Uterine smooth muscle cell (primary cell): ENCODE measurements at places on chromosomes 2 and 18. TPM values are rescaled to one million over a fixed set of nuclear protein-coding genes. Genes with fewer than 3 reads are reported as not detected.

The RASGRP3 gene
- 0.62 and 2.9 TPM in 2 replicates for total RNA-seq

The KIAA2012 gene
- not detected in 2 replicates for total RNA-seq

The GCKR gene
- 0.12 and 0.22 TPM in 2 replicates for total RNA-seq

The TAF4B gene
- 2.3 and 3.1 TPM in 2 replicates for total RNA-seq

The KCNG2 gene
- total RNA-seq: not detected in 2 replicates

The CSRNP3 gene
- 1.8 and 1.9 TPM in 2 replicates for total RNA-seq

The ZAP70 gene
- total RNA-seq: 0.12 TPM in 1 of 2 replicates, not detected in the other

The DOK6 gene
- 1.2 and 2.7 TPM in 2 replicates for total RNA-seq

The RGPD4 gene
- not detected in 2 replicates for total RNA-seq

The BUB1 gene
- 20.4 and 100 TPM in 2 replicates for total RNA-seq

The KIF1A gene
- total RNA-seq: not detected in 2 replicates

The DTNA gene
- total RNA-seq: 12.5 and 17.2 TPM in 2 replicates

The TEX44 gene
- not detected in 2 replicates for total RNA-seq

The FOXD4L1 gene
- 0.12 TPM in 1 of 2 replicates, not detected in the other for total RNA-seq

The NEUROD1 gene
- total RNA-seq: not detected in 2 replicates

The GATA6 gene
- 5.5 and 15.2 TPM in 2 replicates for total RNA-seq

The MAP2 gene
- 2.4 and 13.4 TPM in 2 replicates for total RNA-seq

The GPR155 gene
- total RNA-seq: 1.1 and 3.5 TPM in 2 replicates

The TYMS gene
- total RNA-seq: 18.0 and 49.2 TPM in 2 replicates

The THAP4 gene
- 44.4 and 47.7 TPM in 2 replicates for total RNA-seq

The BCL11A gene
- 0.37 and 0.44 TPM in 2 replicates for total RNA-seq

The COLEC11 gene
- total RNA-seq: under 0.01 TPM in 1 of 2 replicates, not detected in the other

The RTTN gene
- total RNA-seq: 18.0 and 37.2 TPM in 2 replicates

The LINC00305 gene
- total RNA-seq: not detected in 2 replicates

The ALLC gene
- 0.25 TPM in 1 of 2 replicates, not detected in the other for total RNA-seq

The PRKAG3 gene
- total RNA-seq: not detected in 2 replicates

The PPP1R1C gene
- 0.25 and 2.2 TPM in 2 replicates for total RNA-seq

The GALNT14 gene
- 0.33 and 1.2 TPM in 2 replicates for total RNA-seq

The BIRC6 gene
- 171 and 206 TPM in 2 replicates for total RNA-seq

The CNDP1 gene
- total RNA-seq: 0.12 TPM in 1 of 2 replicates, not detected in the other

The TXNDC2 gene
- total RNA-seq: 0.12 and 0.22 TPM in 2 replicates

The RAB17 gene
- 0.11 and 0.12 TPM in 2 replicates for total RNA-seq

The CD8B gene
- total RNA-seq: not detected in 2 replicates

The WNT10A gene
- total RNA-seq: not detected in 2 replicates

The PRSS56 gene
- total RNA-seq: not detected in 2 replicates

The TTN gene
- 1.7 and 3.9 TPM in 2 replicates for total RNA-seq

The SPDYA gene
- 1.6 and 1.9 TPM in 2 replicates for total RNA-seq

The MLPH gene
- total RNA-seq: 29.1 and 110 TPM in 2 replicates

The LBX2 gene
- 1.4 and 2.0 TPM in 2 replicates for total RNA-seq

The ANKRD62 gene
- total RNA-seq: not detected in 2 replicates
